Stromal cell of bone marrow (primary cell): ENCODE measurements at places on chromosomes 4 and X.

DNA sequence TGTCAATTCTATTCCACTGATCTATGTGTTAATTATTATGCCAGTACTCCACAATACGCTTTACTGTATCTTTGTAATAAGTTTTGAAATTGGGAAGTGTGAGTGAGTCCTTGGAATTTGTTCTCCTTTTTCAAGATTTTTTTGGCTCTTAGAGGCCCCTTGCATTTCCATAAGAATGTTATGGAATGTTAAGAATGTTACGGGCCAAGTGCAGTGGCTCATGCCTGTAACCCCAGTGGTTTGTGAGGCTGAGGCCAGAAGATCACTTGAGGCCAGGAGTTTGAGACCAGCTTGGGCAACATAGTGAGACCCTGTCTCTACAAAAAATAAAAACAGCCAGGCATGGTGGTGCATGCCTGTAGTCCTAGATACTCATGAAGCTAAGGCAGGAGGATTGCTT is 167.6 kb upstream of the CXorf66 start:
- DNase-seq = no peak

DNA sequence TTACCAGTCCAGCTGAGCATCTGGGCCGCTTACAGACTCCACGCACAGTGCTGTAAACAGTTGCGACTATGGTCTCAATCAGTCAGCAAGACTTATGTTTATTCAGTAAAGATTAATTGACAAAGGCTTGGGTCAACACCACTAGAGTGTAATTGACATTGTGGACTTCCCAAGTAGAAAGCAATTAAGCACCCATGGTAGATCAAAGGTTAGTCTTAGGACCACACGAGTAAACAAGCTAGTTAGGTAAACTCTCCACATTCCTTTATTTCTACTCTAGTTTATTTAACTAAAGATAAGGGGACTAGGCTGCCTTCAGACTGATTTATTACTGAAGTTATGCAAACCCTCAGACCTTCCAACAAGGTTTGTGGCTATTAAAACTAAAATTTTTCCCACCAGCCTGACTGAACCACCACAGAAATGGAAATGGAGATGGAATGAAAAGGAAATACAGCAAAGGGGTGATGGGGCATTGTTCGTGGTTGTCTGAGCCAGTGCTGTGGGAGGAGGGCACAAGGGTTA is 44.2 kb downstream of the MTHFD2L start:
- no peak for DNase-seq

DNA sequence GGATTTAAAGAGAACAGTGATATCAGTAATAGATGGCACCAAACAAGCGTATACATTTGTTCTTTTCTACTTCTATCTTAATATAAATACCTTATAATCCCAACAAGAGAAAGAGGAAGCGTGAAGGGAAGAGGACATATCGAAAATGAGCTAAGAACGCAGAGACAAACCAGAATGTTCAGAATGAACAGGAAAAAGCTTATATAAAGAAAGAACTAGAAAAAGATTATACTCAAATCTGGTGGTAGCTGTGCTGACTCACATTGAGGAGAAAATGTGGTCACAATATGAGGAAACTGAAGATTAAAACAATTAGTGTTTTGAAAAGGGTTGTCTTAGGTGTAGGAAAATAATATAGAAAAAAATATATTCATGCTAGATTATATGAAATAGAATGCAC is 2.0 kb upstream of the GPR34 start:
- DNase-seq = no peak

DNA sequence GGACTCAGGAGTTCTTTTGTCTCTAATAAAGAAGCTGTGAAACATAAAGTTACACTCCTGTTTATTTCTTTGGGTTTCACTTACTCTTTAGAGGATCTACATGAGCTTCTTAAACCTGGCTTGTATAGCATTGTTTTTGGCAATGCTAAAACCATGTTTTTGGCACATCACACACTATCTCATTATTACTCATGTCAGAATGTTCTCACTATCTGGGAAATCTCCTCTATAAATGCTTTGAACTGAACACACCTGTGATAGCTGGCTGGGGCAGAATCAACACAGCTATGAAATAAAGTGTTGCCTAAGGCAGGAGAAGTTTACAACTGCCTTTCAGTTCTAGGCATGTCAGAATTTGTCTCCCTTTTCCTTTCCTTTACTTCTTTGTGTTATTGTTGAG is 52.6 kb downstream of the SULT1B1 start:
- DNase-seq = no peak

GRCh38 chrX:51694254-51694653 is 11.6 kb upstream of the CENPVL2 start:
- no peak for DNase-seq

- no peak for DNase-seq
Observed at GRCh38 chr4:98068495-98068894, 74.8 kb downstream of the STPG2 start.
